ENCODE measurements at places on chromosomes 6 and 20.

- DNase-seq, result no peak
These were observed 41.7 kb upstream of the REV3L start for GRCh38 chr6:111524735-111525134.

GRCh38 chr20:64258071-64258823 is 2.7 kb downstream of the PCMTD2 start:
- no peak for DNase-seq

GRCh38 chr6:41263267-41263666 is 23.2 kb downstream of the TREM1 start:
- no peak for DNase-seq

- DNase-seq, result peak; percentile 90
These were observed 774 bp downstream of the PLEKHG1 start for GRCh38 chr6:150600301-150601017.

GRCh38 chr20:22758815-22759214 is 174.4 kb upstream of the FOXA2 start:
- no peak for DNase-seq

GRCh38 chr20:46458866-46459750 is 52.7 kb upstream of the ELMO2 start:
- peak; percentile 19 for DNase-seq

DNA sequence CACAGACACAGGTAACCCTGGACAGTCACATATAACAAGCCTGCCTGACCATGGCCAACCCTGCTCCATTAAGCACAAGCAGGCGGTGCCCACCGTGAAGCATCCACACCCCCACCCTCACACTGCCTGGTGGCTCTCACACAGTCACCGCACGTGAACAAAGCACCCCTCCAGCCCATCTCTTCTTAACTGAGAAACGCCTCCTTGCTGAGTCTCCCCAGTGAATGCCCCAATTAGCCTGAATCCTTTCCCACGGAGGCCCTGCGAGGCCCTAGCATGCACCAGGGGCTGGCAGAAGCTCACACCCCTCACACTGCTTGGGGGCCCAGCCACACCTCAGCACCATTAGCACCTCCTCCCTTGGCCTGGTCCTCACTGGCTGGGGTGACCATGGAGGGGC is 72.3 kb downstream of the GRM4 start:
- no peak for DNase-seq

GRCh38 chr20:43955750-43956191 is 41.1 kb downstream of the TOX2 start:
- DNase-seq, result no peak

DNA sequence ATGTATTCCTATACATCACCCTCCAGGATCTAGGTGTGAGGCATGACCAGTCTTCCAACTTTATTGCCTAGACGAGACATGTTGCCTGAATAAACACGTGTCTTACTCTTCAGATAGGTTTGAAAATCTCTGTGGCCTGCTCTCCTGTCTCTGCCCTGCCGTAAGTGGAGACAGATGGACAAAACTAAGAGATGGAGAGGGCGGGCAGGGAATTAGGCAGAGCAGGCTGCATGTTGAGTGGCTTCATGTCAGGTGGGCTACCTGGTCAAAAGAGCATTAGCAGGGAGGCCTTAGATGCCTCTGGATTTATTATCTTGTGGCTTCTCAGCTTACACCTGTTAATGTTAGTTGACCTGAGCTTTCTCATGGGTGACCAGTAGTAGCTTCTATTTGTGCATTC is 59.0 kb upstream of the TULP4 start:
- DNase-seq, result no peak

DNA sequence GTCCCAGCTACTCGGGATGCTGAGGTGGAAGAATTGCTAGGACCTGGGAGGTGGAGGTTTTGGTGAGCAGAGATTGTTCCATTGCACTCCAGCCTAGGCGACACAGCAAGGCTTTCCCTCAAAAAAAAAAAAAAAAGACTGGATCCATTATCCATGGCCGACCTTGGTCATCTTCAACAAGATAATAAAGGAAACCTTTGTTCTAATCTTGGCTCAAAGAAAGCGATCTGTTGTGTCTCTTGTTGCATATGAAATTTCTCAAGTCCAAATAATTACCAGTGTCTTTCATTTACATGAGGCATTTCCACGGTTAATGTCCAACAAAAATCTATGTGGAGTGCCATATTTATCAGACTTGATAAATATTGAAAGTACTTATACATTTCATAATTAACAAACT is 23.7 kb upstream of the KIF16B start:
- no peak for DNase-seq

DNA sequence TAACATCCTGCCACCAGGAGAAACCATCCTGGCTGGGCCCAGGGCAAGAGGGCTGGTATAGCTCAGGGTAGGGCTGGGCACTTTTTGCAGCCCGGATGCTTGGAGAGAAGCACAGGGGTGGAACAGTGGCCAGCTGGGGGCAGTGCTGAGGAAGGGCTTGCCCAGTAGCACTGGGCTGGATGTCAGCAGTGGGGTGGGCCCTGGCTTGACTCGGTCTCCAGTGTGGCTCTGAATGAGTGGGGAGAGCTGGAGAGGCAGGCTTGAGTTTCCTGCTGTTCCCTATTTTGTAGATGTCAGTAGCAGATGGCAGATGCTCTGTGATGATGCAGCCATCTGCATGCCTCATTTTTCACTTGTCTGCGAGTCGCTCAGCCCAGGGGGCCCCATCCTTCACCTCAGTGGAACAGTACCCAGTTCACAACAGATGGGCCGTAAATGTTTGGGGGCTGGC is 56.3 kb upstream of the TULP1 start:
- DNase-seq, result peak; percentile 73

GRCh38 chr6:52400313-52401041 is 19.7 kb upstream of the EFHC1 start:
- no peak for DNase-seq

DNA sequence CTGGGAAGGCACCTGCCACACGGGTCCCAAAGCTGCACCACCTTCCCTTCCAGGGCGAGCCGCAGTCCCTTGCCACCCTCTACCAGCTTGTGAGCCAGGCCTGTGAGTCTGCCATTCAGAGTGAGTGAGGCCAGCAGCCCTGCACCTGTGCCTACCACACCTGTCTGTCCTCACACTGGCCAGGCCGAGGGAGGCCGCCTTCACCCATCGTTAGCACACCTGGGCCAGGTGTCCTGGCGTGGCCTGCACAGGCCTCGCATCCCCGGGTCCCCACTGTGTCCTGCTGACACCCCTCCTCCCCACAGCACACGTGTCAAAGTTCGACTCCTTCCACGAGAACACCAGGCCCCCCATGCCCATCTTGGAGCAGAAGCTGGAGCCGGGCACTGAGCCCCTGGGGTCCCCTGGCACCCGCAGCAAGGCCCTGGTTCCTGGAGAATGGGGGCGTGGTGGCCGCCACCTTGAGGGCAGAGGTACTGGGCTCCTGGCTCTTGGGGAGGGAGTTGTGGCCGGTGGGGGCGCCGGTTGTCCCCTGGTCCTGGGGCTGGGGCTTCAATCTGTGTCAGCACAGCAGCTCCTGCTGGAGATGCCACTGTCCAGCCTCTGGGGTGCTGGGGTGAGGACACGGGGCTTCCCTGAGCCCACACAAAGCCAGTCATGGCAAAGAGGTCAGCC is 33.0 kb downstream of the CHRNA4 start:
- no peak for DNase-seq

GRCh38 chr20:19758501-19759331 is 658 bp downstream of the RIN2 start:
- DNase-seq, result peak; percentile 8

DNA sequence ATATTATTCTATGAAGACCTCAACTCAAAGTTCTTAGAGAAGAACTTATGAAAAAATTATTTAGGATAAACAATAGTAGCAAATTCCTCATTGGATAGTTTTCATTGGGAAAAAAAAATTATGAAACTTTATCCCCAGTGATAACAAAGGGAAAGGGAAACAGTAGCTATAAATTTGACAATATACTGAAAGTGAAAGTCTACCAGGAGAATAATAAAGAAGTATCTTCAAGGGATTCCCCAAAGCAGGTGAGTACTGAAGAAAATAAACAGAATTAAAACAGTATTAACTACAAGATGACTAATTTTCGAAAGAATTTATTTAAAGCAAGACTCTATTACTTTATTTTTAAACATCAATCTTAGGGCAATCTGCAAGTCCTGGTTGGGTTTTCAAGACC is 56.4 kb downstream of the REPS1 start:
- no peak for DNase-seq

DNA sequence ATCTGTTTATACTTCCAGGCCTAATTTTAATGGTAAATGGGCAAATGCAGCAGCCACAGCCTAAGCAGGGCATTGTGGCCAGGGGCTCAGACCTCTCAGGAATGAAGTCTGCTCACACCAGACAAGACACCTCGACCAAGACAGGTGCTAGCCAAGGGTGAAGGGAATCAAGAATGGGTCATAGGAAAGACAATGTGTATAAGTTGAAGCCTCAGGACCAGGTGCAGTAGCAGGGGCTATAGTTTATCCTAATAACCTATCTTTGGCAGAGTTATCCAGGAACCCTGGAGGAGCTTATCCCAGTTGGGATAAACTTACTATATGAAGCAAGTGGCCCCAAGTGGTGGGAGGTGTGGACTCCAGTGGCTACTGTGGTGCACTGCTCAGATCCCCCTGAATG is 165.0 kb upstream of the TAB2 start:
- DNase-seq, result no peak

GRCh38 chr6:40116832-40117231 is 182.6 kb upstream of the MOCS1 start:
- DNase-seq, result no peak

- no peak for DNase-seq
These were observed 102.3 kb downstream of the RPP40 start for GRCh38 chr6:4901386-4902061.

DNA sequence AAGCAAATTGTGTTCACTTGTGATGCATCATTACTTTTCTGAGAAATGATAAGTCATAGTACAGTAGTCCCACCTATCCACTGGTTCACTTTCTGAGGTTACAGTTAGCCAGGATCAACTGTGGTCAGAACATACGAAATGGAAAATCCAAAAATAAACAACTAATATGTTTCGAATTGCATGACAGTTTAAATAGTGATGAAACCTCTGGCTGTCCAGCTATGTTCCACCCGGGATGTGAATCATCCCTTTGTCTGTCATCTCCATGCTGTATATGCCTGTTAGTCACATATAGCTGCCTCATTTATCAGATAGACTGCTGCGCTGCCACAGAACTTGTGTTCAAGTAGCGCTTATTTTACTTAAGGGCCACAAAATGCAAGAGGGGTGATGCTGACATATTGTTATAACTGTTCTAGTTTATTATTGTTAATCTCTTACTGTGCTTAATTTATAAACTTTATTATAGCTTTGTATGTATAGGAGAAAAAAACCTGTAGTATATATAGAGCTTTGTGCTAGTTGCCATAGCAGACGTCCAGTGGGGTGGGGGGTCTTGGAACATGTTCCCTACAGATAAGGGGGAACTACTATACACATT is 29.2 kb downstream of the AFDN start:
- DNase-seq, result peak; percentile 7

Measured in activated CD4-positive, alpha-beta T cell treated with anti-CD3 and anti-CD28 coated beads for 36 hours (primary cell).